ENCODE measurements at places on chromosomes 16 and 17.

GRCh38 chr17:32723310-32723955 is 153.5 kb downstream of the MYO1D start:
- no peak for DNase-seq

DNA sequence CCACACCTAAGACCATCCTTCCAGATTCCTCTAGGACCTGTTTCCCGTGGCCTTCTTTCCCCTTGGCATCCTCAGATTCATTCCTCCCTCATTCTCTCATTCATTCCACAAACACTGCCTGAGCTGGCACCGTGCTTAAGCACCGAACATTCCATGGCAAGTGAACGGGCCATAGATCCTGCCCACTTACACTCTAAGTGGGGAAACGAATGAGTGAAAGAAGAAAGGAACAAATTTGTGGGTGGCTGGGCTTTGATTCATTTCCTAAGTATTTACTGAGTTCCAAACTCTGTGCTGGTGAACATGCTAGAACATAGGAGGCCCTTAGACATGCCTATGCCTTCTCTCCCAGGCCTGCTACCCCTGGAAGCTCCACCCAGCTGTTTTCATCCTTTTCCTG is 30.0 kb downstream of the SRCIN1 start:
- no peak for DNase-seq

DNA sequence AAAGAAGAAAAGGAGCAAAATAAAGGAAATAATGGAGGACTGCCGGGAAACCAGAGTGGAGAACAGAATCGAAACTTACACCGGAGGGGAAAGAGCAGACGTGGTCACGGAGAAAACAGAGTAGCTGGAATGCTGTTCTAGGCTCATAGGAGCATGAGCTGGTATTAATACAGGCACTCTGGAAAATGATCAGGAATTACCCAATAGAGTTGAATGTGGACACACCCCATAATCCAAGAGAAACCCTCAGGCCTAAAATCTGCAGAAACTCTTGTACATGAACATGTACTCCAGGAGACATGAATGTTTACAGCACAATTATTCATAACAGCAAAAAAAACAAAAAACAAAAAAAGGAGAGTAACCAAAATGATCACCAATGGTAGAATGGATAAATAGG is 77.7 kb downstream of the RPH3AL start:
- no peak for DNase-seq

- peak; percentile 20 for DNase-seq
Measured at GRCh38 chr17:38572669-38573365, 32.9 kb downstream of the SRCIN1 start.

GRCh38 chr16:49092704-49093103 is 188.9 kb downstream of the CBLN1 start:
- DNase-seq, result no peak

GRCh38 chr16:57937861-57938260 is 33.1 kb downstream of the CNGB1 start:
- no peak for DNase-seq

DNA sequence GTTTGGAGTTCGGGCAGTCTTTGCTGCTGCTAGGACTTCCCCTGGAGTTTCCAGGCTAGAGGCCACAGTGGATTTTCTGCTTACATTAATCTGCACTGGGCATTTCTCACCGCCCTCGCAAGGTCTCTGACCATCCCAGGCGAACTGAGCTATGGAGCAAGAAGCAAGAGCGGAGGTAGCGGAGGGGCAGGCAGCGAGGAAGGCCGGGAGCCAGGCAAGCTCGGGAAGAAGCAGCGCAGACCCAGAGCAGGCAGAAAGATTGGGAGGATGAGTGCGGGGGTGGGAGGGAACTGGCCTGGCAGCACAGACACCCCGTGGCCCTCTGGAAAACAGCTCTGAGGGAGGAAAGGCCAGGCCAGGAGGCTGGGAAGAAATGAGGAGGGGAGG is 3.8 kb downstream of the COTL1 start:
- no peak for DNase-seq

DNA sequence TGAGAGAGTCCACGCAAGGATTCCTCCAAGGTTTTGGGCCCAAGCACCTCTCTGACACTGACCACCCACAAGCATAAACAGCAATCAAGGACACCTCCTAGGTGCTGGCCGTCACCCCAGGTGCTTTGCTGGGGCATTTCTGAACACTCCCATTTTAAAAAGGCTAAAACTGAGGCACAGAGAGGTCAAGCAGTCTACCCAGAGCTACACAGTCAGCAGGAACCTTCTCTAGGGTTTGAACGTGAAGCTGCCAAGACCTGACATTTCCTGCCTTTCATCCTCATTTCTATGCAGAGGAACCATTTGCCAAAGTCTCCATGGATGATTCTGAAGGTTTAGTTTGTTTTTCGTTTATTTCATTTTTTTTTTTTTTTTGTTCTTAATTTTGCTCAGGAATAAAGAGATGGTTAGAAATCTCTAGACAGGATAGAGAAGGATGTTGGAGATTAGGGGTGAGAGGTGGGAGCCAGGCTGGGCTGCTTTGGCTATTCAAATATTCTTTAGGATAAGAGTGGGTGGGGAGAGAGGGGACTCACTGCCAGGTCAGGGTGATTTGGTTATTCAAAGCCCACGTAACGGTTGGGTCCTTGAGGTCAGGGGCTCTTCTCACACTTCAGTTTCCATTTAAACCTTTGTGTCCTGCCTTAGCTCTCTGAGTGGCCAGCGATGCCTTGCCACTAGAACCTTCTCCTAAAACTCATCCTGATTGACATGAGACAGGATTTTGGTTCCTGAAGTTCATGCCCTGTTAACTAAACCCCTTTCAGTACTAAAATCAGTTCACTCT is 6.2 kb downstream of the PLCG2 start:
- no peak for DNase-seq

- peak; percentile 93 for DNase-seq
Measured at GRCh38 chr17:45719335-45720071, 64.6 kb upstream of the CRHR1 start.

GRCh38 chr17:48563867-48564187 is 14.3 kb downstream of the HOXB4 start:
- DNase-seq, result no peak

Measured in AG08395 (cell line).